ENCODE measurements at places on chromosomes 6 and 20. TPM values are rescaled to one million over a fixed set of nuclear protein-coding genes. Genes with fewer than 3 reads are reported as not detected.

GRCh38 chr6:118899948-118900347, 6.0 kb downstream of the ASF1A start:
- no peak for DNase-seq

GRCh38 chr6:98335594-98335993, 498.8 kb upstream of the POU3F2 start:
- no peak for DNase-seq

- DNase-seq: no peak
Measured at GRCh38 chr6:10411971-10412460, 2.9 kb downstream of the TFAP2A start.

DNA sequence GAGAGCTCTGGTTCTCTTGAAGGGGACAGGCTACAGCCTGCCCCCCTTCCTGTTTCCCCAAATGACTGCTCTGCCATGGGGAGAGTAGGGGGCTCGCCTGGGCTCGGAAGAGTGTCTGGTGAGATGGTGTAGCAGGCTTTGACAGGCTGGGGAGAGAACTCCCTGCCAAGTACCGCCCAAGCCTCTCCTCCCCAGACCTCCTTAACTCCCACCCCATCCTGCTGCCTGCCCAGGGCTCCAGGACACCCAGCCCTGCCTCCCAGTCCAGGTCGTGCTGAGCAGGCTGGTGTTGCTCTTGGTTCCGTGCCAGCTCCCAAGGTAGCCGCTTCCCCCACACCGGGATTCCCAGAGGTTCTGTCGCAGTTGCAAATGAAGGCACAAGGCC, 9.8 kb downstream of the VEGFA start:
- peak; percentile 77 for DNase-seq

HDAC2 gene
- 177 TPM for polyA plus RNA-seq

BPIFB4 gene
- not detected for polyA plus RNA-seq

Measured in right lung (tissue), 10 donors.